ENCODE measurements at places on chromosomes 11 and 22. TPM values are rescaled to one million over a fixed set of nuclear protein-coding genes. Genes with fewer than 3 reads are reported as not detected.

APOL5 gene
- not detected for polyA plus RNA-seq

PSMD13 gene
- polyA plus RNA-seq, result 141 TPM

GDPD4 gene
- not detected for polyA plus RNA-seq

GNAZ gene
- 5.1 TPM for polyA plus RNA-seq

TUBGCP6 gene
- 25.1 TPM for polyA plus RNA-seq

TSPAN32 gene
- polyA plus RNA-seq, result 2.2 TPM

ZNF280B gene
- polyA plus RNA-seq, result 5.4 TPM

CRYBB2 gene
- polyA plus RNA-seq, result 0.41 TPM

MMP12 gene
- polyA plus RNA-seq, result 1.8 TPM

CRACR2B gene
- 9.8 TPM for polyA plus RNA-seq

DDI1 gene
- polyA plus RNA-seq, result not detected

SERPING1 gene
- polyA plus RNA-seq, result 170 TPM

SNX32 gene
- 4.9 TPM for polyA plus RNA-seq

OR56A1 gene
- not detected for polyA plus RNA-seq

VEGFB gene
- 76.6 TPM for polyA plus RNA-seq

IRAG1 gene
- polyA plus RNA-seq, result 10.1 TPM

RCOR2 gene
- 11.4 TPM for polyA plus RNA-seq
